ENCODE measurements at places on chromosomes 4 and X. TPM values are rescaled to one million over a fixed set of nuclear protein-coding genes. Genes with fewer than 3 reads are reported as not detected.

GRCh38 chr4:162847945-162848549 lies 318.6 kb downstream of the NAF1 start:
- no peak for DNase-seq

DNA sequence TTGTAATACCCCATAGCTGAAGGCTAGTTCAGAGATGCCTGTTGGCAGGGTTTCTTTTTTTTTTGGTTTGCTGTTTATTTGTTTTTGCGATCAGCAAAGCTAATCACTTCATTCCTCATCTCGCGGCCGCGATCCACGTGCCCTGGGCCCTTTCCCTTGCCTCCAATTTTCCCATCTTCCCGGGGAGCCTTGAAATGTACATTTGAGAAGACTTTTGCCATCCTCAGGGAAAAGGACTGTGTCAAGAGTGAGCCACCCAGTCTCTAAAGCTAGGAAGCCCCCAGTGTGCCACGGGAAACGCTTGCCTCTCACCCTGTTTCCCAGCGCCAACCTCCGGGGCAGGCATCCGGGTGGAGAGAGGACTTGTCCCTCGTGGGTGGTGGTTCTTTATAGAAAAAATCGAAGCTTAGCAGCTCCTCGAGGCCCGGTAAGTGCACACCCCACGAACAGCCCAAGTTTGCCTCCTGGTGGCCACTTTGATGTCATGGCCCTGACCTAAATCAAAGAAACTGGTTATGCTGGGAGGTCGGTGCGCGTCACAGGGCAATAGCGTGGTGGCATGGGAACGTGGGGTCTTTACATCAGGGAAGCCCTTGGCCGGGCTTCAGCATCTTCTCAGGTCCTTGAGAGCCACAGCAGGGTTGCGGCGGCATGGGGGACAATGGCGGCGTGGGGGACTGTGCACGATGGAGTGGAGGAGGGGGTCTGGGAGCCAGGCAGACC lies 42.0 kb downstream of the MAP7D3 start:
- DNase-seq, result peak; percentile 66

DNA sequence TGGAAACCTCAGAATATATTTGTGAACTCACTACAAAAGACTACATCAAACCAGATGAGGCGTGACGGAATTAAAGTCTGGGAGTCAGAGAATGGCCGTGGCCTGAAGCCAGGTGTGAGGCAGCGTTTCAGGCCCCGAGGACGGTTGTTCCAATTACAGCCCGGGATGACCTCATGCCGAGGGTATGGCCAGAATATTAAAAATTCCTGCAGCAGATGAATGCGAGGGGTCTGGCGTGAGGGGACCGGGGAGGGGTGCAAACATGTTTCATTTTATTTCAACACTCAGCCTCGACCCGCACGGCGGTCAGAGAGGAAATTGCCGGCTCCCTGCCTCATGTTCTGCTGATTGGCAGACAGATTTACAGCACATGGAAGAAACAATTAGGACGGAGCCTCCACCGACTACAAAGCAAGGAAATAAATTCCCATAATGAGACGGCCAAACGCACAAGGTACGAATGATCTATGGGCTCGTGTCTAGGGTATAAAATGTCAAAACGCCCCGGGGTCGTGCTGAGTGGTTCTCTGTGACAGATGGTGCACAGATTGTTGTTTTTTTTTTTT lies 289.7 kb downstream of the SHOX start:
- no peak for DNase-seq

DNA sequence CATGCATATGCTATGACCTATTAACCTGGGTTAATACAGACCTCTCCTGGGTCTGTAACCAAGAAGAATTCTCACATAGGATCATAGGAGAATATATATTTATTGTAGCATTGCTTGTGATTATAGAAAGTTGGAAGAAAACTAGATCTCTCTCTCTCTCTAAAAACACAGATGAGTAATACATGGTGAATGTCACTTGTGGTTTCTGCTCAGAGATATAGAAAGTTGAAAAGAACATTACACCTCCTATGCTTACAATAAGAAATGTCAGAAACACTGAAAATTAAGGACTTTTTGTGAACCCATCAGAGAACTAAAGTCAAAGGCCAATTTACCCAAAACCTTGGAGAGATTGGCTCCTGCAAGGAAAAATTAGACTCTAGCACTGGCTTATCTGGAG lies 1389.5 kb downstream of the FAM133A start:
- no peak for DNase-seq

GRCh38 chr4:147928400-147928799 lies 196.5 kb downstream of the ARHGAP10 start:
- DNase-seq, result no peak

GRCh38 chr4:124018383-124019317 lies 622.1 kb downstream of the SPRY1 start:
- DNase-seq, result peak; percentile 50

GRCh38 chrX:38170556-38170955 lies 50.1 kb downstream of the SRPX start:
- DNase-seq, result no peak

The AKAP14 gene
- total RNA-seq, result not detected

The SYTL4 gene
- 2.6 TPM for total RNA-seq

The PF4V1 gene
- not detected for total RNA-seq

The GLUD2 gene
- total RNA-seq, result 1.3 TPM

Measured in left ventricle myocardium superior (tissue), 1 donor.